ENCODE measurements at places on chromosomes 3 and 15.

- peak; percentile 18 for DNase-seq
Measured at GRCh38 chr3:47645551-47645950, 66.9 kb upstream of the CSPG5 start.

DNA sequence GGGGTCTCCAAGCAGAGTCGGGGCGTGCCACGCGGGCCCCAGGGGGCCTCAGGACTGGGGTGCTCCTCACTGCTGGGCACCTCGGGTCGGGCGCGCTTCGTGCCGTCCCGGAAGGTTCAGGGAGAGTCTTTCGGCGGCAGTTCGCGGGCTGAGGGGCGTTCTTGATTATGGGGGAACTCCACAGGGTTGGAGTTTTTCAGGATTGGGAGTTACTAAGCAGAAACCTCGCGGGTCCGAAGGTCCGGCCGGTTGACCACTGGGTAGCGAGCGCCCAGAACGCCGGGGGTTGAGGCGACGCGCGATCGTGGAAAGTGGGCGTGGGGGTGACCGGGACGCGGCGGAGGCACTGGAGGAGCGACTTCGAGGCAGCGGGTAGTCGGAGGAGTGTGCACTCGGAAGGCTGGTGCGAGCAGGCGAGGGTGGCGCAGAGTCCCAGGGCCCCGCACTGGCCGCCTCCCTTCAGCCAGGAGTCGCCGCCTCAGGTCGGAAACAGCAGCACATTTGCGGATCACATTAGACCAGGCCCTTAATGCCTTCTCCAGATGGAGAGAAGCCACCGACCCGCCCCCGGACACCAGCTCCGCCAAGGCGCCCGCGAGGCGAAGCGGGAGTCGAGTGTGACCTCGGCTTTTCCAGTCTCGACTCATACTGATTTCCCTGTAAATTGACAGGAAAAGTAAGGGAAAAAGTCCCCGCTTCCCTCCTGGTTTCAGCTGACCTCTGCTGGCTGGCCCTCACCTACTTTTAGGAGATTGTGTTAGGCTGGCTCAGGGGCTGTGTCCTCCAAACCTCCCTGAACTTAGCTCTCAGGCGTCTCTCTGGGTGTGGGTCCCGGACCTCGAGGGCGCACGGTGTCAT lies 685 bp downstream of the ADAMTSL3 start:
- DNase-seq = no peak

- DNase-seq = no peak
Measured at GRCh38 chr3:27141668-27142067, 227.5 kb downstream of the NEK10 start.

DNA sequence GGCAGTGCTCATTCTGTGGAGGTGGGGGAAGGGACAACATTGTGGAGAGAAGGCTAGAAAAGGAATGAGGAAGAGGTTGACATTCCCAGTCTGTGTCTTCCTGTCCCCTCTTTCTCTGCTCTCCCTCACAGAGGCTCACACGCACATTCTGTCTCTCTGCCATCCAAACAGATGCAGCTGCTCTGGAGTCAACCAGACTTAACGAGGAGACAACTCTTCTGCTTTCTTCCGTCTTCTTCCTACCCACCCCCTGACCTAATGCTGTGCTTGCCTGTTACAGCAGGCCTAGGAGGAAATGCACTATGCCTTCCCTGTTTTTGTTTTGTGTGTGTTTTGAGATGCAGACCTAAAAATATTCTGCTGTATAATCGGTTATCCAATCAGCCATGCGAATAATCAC lies 121.9 kb downstream of the CACNA1D start:
- no peak for DNase-seq

DNA sequence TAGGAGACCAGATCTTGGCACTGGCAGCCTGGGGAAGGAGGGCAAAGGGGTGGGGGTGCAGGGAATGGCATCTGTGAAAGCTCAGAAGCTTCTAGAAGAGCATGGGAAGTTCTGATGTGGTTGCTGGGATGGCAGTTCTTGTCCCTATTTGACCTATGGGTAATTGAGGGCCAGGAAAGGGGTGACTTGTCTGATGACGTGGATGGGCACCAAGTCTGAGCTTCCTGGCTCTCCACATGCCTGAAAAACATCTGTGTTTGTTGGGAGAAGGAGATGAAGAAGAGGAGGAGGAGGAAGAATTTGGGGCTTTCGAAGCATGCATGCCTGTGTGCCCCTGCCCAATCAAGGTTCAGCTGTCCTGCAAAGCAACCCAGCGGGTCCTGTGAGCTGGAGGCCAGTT lies 158.8 kb downstream of the SMAD6 start:
- peak; percentile 51 for DNase-seq

DNA sequence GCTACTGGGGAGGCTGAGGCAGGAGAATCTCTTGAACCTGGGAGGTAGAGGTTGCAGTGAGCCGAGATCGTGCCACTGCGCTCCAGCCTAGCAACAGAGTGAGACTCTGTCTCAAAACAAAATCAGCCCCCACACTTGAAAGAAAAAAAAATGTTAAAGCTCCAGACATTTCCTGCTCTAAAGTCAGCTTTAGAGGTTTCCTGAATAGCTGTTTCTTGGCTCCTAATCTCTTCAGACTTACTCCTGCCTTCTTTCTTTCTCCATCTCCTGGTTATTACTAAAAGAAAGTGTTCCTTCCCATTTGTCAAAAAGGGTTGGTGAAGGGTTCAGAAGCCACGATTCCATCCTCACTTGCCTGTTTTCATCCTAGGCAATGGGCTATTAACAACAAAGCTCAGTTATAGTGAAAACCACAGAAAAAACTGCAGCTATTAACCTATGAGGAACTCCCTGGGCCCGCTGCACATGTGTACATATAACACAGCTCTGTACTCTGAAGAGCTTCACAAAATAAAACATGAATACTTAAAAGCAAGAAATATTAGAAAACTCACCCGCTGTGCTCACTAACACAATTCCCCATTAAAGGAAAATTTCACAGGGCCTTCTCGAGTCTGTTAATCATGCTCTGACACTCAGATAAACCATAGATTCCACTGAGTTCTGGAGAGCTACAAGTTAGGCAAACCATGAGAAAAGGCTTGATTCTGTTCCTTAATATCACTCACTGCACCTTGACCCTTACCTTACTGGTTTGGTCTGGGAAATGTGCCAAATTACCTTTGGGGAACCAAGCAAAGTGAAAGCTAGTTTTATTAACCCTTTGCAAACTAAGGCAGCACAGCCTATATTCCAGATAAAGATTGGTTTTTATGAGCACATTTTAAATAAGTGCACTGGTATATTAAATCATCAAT lies 89.9 kb upstream of the TSPAN3 start:
- no peak for DNase-seq

DNA sequence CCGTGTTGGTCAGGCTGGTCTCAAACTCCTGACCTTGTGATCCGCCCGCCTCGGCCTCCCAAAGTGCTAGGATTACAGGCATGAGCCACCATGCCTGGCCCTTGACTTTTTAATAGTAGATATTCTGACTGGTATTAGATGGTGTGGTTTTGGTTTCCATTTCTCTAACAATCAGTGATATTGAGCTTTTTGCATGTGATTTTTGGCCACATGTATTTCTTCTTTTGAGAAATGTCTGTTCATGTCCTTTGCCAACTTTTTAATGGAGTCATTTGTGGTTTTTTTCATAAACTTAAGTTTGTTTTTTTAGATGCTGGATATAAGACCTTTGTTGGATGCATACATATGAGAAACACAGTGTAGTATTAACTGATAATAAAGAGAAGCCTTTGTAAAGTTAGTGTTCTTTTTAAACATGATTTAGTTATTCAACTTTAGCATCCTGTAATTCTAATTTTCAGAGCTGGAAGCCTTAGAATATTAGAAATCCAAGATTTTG lies 280.8 kb downstream of the RBMS3 start:
- DNase-seq = no peak

DNA sequence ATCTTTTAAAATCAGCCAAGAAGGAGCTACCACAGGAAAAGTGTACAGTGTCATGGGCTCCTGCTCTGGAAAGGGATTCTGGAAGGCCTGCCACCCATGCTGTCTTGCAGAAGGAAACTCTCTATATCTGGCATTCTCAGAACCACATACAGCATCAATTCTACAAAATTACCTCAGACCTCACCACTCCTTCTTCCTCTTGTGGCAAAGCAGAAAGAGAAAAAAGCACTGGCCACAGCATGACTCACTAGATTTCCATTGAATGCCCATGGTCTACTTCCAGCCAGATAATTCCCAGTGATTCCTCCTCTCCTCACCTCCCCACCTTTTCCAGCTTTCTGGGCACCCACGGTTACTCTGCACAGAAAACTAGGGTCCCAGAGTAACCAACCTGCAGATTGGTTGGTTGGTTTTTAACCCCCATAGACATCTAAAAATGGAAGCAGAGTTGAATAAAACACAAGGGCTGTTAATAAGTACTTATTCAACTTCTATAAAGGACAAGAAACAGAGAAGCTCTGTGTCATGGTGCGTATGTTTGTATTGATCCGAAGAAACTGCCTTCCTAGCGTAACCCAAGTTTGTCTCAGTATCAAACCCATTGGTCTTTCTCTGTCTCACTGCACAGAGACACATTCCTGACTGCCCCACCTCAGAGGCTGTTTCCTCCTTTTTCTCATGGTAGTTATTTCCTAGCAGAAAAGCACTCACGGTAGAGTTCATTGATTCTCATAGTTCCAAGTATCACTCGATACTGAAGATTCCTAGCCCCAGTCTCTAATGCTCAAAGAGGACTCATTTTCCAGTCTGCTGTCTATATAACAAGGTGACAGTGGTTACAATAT lies 67.7 kb downstream of the LDHAL6B start:
- DNase-seq = peak; percentile 58

DNA sequence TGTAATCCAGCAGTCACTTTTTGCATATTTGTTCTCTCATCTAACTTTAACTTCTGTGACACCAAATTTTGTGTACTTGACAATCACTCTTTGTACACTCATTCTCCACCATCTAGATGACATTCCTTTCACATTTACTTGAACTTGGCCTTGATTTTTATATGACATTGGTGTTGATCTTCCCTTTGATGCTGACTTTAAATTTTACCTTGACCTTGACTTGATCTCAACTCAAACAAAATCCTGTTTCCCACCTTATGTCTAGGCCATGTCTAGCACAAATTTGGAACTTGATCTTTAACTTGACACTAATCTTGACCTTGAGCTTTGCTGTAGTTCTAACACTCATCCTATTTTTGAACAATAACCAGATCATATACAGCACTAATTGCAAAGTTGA lies 33.2 kb downstream of the ROPN1B start:
- DNase-seq = no peak

- no peak for DNase-seq
Measured at GRCh38 chr15:82535566-82536408, 4.5 kb downstream of the RPS17 start.

Measured in AG10803 (cell line).